Stimulated activated CD8-positive, alpha-beta memory T cell treated with anti-CD3 and anti-CD28 coated beads, Interleukin-12 subunit alpha, Interleukin-12 subunit beta, amount 100 ng/mL, for 1 hour (primary cell): ENCODE measurements at places on chromosomes 1 and 21.
A peak's percentile ranks its signal among the peaks of the same experiment; 100 is the strongest.

GRCh38 chr1:50593515-50593914, 170.3 kb upstream of the DMRTA2 start:
- no peak for DNase-seq

DNA sequence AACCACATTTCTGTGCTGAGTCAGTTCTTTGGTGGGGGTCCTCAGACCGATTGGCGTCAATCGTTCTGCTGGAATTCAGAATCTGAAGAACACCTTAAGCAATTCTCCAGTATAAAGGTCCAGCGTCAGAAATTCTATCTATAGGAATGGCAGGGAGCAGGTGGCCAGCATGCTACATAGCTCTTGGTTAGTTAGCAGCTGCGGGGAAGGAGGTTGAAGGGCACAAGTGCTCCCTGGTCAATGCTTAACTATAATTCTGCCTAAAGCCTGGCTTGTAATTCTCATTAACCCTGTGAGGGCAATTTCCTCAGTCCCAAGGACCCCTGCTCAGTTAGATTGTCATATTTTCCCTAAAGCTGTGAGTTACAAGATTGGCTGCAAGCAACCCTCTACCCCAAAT, 54.3 kb upstream of the GALNT2 start:
- no peak for DNase-seq

DNA sequence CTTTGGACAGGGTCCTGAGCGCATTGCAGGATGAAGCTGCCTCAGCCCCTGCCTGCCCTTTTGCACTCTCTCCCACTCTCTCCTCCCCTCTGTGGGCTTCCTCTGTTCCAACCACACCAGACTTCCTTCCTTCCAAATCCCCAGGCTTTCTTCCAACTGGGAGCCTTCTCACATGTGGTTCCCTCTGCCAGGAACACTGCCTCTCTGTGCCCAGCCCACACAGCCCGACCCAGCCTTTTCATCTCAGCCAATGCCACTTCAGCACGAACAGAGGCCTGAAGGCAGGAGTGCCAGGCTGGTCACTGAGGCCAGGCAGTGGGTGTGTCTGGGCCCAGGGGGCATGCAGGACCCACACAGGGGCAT, 5.9 kb downstream of the SELENON start:
- DNase-seq, result no peak

DNA sequence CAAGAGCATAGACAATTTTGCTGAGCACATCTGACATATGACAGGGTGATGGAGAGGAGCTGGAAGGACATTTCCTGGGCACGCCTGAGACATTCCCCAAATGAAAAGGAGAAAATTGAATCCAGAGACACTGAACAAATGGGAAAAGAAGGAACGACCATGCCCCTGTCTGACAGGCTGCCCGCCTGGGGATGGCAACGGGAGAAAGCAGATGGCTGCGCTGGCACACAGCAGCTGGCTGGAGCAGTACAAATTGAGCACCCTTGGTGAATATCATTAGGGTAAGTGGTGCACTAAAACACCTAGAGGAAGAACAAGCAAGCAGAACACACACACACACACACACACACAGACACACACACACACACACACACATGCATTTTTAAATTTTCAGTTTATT, 174.3 kb upstream of the DUSP10 start:
- DNase-seq, result no peak

- DNase-seq, result peak; percentile 48
These were observed 21.1 kb downstream of the KIF17 start for GRCh38 chr1:20696397-20697333.

DNA sequence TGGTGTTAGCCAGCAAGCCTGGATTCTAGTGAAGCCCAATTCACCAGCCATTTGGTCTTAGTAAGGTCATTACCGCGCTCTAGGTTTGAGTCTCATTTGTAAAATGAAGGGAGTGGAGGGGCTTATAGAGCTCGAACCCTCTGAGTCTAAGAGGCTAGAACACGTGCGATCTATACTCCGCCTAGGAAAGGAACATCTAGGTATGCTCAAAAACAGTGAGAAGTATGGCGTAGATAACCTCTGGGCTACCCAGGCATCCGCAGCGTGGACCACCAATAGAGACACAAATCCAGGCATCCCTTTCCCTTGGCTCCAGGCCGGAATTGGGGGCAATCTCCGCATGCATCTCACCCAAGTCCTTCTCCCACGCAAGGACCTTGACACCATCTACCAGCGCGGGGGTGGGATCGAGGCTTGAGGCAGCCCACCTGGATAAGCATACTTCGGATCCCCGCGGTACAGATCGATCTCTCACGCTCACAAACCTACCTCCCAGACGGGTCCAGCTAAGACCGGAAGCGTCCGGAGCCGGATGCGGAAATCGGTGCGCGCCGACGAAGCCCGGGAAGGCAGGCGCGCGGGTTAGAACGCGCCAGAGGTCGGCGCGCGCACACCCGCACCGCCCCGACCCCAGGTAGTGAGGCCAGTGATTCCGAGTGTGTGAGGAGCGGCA, at the start of gene METTL25B:
METTL25B (plus strand) TSS at position 544 of the 673 bp plus-strand sequence. CDS start 636 bp downstream, outside the sequence.
- DNase-seq, result no peak

GRCh38 chr1:80155371-80155770, 1148.8 kb upstream of the ADGRL4 start:
- no peak for DNase-seq
